ENCODE measurements at places on chromosomes 2 and 18. TPM values are rescaled to one million over a fixed set of nuclear protein-coding genes. Genes with fewer than 3 reads are reported as not detected.

The IL36RN gene
- total RNA-seq, result not detected

The FHOD3 gene
- 13.1 TPM for total RNA-seq

The SCN7A gene
- total RNA-seq, result not detected

The ANKAR gene
- 2.2 TPM for total RNA-seq

GRCh38 chr18:10051877-10052631 lies 138.2 kb downstream of the VAPA start:
- peak; percentile 82 for DNase-seq

GRCh38 chr2:244547-244946 lies 19.3 kb downstream of the SH3YL1 start:
- DNase-seq, result no peak

GRCh38 chr2:194363295-194363694 lies 1293.7 kb upstream of the SLC39A10 start:
- DNase-seq, result no peak

GRCh38 chr18:61581578-61582201 lies 248.5 kb downstream of the CDH20 start:
- peak; percentile 63 for DNase-seq

DNA sequence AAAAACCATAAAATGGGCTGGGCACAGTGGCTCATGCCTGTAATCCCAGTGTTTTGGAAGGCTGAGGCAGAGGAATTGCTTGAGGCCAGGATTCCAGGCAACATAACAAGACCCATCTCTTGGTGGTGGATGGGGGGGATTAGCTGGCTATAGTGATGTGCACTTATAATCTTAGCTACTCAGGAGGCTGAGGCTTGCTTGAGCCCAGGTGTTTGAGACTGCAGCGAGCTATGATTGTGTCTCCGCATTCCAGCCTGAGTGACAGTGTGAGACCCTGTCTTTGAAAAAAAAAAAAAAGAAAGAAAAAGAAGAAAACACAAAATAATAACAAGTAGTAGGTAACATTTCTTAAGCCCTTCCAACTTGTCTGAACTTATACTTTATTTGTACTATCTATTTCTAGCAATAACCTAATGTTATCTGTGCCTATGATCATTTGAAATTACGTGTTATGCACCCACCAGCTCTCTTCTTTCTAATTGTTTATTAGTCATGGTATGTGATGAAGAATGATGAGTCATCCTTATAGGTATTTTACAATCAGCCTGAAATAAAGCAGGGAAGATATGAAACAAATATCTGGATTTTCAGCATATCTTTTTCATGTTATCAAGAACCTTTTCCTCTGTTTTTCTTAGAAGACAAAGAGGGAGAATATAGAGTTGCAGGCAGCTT lies 129.3 kb upstream of the UNC80 start:
- DNase-seq, result peak; percentile 31

- DNase-seq, result no peak
Measured at GRCh38 chr2:128322715-128323554, 4.3 kb upstream of the HS6ST1 start.

DNA sequence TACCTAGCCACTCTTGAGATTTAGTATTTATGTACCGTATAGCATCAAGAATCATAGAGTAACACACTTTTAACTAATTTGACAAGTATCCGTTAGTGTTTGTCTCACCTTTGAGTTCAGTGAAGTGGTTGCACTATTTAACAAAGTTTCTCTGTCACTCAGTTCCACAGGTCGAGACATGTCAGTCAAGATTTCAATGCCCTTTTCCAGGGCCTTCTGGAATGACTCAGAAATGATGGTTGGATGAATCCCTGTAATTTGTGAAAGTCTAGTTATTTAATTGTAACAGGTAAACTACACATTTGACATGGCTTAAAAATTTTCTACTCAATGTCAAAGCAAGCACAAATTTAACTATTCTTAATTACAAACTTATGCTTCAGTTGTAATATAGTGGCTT lies 9.7 kb downstream of the CCT4 start:
- DNase-seq, result no peak

- no peak for DNase-seq
Measured at GRCh38 chr2:29495536-29496060, 380.4 kb downstream of the CLIP4 start.

GRCh38 chr2:98901702-98902101 lies 34.3 kb downstream of the CRACDL start:
- no peak for DNase-seq
